ENCODE measurements at places on chromosomes 2 and 18.

DNA sequence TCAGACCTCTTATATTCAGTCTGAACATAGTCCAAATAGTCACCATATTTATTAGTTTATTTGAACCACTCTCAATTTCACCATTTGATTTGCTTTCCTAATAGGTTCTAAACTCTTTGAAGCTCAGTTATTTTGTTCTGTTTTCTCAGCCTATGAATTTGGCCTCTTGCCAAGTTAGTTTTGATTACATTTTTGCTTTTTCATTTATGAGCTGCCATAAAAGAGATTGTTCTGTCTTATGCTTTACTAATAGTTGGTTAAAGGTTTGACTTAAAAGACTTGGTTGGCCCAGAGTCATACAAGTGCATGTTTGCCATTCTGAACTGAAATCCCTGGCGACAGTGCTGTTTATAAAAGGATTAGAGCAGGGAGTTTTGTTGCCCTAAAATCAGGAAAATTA, 85.9 kb upstream of the RANBP2 start:
- no peak for DNase-seq

DNA sequence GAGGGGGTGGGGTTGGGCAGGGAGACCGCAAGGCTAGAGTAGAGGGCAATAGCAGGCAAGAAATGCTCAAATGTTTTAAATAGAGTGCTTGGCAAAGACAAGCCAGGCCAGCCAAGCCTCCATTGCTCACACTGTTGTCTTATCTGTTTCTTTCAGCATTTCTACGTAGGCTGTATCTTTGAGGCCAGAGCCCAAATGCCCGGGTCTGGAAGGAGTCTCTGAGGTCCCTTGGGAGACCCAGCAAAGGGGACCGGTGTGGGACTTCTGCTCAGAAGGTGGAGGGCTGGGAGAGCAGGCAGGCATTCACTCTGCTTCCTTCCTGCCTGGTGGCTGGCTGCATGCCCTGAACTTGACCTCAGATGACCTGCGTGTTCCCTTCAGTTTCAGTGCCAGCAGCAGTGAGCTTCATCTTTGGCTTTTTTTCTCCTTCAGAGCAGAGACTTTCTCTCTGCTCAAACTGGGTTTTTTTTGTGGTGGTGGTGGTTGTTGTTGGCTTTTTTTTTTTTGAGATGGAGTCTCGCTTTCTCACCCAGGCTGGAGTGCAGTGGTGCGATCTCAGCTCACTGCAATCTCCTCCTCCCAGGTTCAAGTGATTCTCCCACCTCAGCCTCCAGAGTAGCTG, 13.7 kb upstream of the TET3 start:
- DNase-seq = peak; percentile 93

DNA sequence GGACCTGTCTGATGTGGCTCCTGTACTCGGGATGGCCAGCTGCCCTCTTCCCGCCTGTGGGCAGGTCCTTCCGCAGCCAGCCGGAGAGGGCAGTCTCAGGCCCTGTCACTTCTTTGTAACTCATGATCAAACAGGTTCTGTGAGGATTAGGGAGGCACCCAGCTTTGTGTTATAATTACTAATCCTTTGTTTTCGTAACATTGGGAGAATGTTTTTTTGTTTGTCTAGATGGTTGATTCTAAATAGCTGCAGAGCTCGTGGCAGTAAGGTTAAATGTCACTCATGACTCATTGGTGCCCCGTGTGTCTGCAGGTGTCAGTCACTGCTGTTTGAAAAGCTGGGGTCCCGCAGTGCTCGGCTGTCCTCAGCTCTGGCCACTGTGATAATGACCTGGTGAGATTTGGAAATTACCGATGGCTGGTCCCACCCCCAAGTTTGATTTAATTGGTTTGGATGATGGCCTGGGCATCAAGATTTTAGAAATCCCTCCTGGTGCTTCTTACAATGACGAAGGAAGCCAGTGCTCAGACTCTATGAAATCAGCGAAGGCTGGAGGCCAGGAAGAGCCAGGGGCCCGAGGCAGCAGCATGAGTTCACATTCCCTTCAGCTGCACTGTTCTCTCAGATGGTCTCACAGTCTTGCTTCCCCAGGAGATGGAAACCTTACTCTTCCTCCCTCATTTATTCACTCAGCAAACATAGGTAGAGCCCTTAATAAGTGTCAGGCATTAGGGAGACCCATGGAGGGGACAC, 172.8 kb downstream of the VAPA start:
- no peak for DNase-seq

DNA sequence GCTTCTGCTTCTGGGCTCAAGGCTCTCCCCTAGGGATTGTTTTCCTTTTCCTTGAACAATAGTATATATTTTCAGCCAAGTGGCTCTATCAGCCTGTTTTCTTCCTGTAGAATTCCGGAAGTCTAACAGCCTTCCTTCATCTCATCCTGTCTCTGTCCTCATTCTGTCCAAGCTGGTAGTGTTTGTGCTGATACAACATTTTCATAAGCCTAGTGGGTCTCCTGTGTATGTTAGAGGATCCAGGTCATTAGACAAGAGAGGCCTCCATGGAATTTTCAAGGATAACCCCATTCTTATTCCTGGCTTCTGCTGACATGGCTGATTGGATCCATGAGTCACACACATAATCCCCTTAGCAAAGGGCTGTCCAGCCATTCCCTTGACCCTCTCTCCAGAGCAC, 467.6 kb downstream of the PTPRM start:
- no peak for DNase-seq

DNA sequence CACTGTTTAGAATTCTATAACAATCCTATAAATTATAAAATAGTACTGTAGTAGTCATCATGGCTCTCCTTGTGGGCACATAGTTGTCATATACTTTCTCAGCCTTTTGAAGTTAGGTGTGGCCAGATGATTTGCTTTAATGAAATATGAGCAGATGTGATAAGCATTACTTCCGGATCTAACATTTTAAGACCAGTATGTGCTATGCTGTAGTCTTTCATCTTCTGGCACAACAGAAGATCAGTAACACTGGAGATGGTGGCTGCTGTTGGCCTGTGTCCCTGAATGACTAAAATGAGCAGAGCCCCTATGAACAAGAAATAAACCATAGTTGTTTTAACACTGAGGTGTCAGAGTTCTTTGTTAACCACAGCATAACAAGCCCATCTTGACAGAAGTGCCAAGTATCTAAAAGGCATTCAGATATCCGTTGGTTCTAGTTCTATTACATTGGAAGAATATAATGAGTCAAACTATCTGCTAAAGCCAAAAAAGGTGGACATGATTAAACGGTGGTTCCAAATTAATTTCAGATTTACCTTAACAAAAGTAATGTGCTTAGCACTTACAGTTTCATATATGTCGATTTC, 6.3 kb downstream of the MEX3C start:
- peak; percentile 76 for DNase-seq

DNA sequence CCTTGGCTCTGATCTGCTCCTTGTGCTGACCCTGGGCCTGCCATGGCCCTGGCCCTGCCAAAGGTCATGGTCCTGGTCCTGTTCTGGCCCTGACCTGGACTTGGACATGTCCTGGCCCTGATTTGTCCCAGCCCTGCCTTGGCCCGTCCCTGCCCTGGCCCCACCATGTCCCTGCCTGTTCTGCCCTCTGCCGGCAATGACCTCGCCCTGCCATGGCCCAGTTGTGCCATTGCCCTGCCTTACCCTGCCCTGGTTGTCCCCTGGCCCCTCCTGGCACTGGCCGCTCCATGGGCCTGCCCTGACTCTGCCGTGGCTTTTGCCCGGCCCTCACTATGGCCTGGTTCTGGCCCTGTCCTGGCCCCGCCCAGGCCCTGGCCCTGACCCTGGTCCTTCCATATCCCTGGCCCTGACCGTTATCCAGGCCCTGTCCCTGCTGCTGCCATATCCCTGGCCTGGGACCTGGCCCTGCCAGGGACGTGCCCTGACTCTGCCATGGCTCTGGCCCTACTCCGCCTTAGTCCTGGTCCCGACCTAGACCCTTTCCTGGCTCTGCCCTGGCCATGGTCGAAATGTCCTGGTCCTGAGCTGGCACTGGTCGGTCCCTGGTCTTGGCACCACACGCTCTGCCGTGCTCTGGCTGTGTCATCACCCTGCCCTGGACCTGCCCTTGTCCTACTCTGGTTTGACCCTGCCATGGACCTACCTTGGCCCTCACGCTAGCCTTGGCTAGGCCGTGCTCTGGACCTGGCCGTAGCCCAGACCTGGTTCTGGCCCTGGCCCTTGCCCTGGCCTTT, 6.8 kb upstream of the ANKRD62 start:
- DNase-seq = no peak

GRCh38 chr2:147623328-147623727, 221.5 kb upstream of the ACVR2A start:
- DNase-seq = no peak

GRCh38 chr18:48161911-48162698, 231.6 kb upstream of the SMAD2 start:
- DNase-seq = no peak

DNA sequence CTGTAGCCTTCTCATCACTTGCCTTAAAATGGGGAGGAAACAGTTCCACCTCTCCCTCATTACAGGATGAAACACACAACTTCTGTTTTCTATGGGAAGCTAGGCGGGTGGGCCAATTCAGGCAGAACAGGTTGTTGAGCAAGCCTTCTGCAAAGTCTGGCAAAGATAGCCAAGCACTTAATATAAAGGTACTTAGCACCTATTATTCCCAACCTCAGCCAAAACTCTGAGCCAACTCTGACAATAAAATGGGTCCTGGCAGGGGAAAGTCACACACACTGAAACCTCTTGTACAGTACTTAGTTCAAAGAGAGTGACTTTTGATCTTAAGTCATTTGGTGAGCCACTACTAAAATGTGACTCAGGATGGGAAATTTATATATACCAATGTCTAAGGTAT, 15.8 kb upstream of the SOCS6 start:
- no peak for DNase-seq

DNA sequence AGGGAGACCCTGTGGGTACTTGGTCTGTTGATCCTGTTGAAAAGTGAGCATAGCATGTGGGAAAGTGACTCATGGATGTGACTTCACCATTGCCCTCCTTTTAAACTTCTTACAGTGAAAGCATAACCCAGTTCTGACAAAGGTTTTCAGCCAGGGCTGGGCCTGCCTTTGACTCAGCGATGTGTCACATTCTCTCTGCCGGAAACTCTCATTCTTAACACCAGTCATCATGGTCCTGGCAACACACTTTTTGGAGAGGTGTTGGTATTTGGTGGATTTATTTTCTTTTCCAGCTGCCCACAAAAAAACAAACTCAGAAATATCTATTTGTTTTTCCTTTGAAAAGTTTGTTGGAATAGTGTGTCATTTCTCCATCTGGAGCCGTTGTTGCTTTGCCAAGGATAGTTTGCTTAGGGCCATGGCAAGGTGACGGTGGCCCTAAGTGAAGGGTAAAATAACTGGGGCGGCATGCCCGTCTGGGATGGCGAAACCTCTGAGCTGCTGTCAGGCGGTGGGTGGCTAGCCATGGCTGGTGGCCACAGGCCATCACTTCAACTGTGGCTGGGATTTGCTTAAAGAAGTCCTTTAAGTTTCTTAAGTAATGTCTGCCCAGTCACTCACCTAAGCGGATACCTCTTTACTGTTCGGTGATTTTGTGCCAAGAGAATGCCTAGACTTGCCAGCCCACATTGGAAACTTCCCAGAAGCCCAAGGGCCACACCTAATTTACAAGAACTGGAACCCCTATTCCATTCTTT, 123.3 kb downstream of the LTBP1 start:
- DNase-seq = peak; percentile 11

DNA sequence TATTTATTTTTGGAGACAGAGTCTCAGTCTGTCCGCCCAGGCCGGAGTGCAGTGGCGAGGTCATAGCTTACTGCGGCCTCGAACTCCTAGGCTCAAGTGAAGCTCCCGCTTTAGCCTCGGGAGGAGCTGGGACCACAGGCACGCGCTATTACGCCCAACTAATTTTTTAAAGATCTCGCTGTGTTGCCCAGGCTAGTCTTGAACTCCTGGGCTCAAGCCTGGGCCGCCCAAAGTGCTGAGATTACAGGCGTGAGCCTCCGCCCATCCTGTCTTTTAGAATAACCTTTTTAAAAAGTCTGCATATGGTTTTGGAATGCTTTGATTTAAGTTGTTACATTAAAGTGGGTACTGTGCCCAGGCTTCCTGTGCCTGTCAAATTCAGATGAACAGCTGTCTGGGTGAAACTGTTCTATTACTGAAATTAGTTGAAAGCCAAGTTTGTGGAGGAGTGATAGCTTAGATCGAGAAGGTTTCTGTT, 944 bp downstream of the RAB3GAP1 start:
- DNase-seq = no peak

DNA sequence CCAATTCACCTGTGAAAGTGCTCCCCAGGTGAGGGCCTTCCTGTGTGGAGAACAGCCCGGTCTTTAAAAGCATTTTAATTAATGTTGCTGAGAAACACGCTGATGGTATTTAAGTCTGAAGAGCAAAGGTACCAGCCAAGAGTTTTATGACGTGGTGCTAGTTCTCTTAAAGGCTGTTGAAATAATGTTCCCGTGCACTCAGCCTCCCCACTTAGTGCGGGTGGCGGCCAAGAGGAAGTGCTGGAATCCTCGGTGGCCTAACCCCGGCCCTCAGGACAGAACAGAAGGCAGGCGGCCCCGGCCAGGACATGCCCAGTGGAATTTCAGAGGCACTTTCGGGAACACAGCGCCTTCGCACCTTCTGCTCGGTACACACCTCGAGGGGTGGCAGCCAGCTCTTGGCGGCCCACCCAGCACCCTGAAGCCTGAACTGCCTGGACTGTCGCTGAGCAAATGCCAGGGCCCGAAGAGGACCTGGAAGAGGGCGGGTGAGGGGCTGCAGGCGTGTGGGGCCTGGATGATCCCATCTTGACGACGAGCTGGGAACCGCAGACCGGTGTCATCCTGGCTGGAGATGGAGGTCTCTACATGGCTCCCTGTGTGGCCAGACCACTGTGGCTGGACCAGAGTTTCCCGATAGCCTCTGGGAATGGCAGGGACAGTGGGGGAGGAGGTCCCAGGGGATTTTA, 142.9 kb downstream of the ASB1 start:
- DNase-seq = no peak

DNA sequence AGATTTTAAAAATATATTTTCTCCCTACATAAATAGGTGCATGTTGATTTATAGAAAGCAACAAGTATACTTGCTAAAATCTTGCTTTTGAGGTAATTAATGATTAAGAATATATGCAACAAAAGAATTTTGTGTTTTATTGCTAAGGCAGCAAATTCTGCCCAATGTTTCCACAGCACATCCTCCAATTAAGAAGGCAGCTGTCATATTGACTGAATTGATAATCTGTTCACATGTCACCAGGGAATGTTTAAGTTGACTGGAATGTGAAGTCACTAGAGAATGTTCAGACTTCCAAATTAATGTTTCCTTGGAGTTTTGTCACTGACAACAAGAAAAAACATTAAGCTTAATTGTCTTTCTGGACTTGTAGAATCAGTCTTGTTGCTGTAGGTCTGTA, 1602.7 kb upstream of the SLC39A10 start:
- no peak for DNase-seq

GRCh38 chr2:190636361-190636760, 12.5 kb upstream of the NAB1 start:
- DNase-seq = no peak

GRCh38 chr2:237213315-237214022, 127.8 kb downstream of the COPS8 start:
- DNase-seq = no peak

DNA sequence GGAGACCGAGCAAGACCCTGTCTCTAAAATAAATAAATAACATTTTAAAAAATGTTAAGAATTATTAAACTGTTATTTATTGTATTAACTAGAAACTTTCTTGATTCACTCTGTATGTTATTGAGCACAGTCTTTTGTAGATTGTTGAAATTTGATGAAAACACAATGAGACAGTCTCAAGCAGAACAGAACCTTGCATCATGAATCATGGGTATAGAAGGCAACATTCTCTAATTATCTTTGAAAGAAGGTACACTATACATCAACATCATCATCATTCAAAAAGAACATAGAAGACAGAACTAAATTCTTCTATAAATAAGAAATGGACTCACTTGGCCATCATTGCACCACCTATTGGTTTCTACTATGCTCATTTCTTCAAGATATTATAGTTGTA, 67.7 kb downstream of the SLC8A1 start:
- no peak for DNase-seq

All from erythroblast (primary cell).